ENCODE measurements at places on chromosomes 1 and 21. TPM values are rescaled to one million over a fixed set of nuclear protein-coding genes. Genes with fewer than 3 reads are reported as not detected.

ZNF683 gene
- total RNA-seq, result not detected

DNA sequence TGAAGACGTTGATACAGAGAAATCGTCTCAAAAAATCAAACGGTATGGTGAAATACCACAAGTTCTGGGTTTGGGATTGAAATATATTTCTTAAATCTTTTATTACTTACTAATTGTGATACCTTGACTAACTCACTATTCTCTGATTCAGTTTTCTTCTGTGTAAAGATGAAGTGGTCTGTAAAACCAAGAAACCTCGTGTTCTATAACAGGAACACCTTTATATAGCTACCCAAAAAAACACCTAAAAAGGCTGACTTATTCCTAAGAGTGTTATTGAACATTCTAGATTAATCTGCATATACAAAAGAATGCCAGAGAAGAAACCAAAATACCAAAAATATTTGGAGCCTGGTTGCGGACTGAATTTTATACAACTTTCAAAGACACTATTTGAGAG lies 721 bp downstream of the LRRIQ3 start:
- no peak for DNase-seq

- DNase-seq, result no peak
Measured at GRCh38 chr1:165119086-165119485, 237.4 kb downstream of the LMX1A start.

ZBTB8A gene
- 11.5 TPM for total RNA-seq

- peak; percentile 93 for DNase-seq
Measured at GRCh38 chr1:116570358-116571214, at the start of gene CD58. TSS of gene CD58 (minus strand) at chr1:116571026. CDS start at chr1:116570972, 54 bp downstream.

DNA sequence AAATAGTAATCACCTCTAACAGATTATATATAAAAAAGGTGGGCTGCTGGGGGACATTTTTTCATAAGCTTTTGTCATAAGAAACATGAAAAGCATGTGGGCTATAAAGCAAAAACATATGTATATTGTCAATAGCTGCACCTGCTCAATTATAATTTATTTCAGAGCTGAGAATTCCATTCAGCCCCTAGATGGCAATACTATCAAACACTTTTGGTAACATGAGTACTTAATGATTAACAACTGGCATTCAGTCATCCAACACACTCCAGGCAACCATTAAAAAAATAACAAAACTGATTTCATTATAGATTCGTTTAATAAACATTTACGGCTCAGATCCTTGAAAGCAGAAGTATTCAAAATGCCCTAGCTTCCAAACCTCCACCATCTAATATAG lies 115.1 kb downstream of the KCTD3 start:
- DNase-seq, result no peak

DNA sequence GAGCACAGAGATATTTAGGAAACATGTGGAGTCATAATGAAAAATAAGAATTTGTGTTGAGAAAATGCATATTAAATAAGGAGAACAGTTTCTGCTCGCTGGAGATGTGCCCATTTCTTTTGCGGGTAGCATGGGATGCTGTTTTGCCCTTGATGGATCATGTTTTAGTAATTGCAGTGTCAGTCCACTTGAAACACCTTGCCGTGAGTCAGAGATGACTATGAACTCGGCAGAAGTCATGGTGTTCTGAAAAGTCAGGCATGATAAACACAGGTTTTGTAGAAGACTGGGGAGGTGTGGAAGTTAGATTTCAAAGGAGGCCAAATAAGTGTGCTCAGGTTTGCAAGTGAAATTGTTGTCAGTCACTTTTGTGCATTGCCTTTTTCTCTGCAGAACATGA lies 315.0 kb upstream of the LRRC7 start:
- DNase-seq, result no peak

DNA sequence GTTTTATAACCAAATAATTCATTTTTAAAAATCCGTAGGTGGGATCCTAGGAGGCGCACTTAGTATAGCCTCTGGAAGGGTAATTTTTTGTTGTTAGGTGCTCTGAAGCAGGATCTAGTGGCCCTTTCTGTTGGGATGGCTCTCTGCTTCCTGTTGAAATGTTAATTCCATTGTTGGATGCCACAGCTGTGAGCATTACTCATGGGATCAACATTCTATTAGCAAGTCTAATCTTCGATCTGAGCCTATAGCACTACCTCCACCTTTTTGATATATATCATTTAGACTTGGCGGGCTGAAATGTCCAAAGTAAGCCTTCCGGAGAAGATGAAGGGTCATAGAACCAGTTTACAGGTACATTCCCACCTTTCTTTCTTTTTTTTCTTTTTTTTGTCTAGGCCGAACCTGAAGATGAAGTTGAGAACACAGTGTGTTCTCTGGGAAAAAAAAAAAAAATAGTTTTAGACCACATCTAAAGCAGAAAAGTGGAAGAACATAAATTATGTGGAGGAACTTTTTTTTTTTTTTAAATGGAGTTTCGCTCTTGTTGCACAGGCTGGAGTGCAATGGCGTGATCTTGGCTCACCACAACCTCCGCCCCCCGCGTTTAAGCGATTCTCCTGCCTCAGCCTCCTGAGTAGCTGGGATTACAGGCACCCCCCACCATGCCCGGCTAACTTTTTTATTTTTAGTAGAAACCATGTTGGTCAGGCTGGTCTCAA lies 1.4 kb downstream of the CXADR start:
- no peak for DNase-seq

ZNF593 gene
- 26.8 TPM for total RNA-seq

DNA sequence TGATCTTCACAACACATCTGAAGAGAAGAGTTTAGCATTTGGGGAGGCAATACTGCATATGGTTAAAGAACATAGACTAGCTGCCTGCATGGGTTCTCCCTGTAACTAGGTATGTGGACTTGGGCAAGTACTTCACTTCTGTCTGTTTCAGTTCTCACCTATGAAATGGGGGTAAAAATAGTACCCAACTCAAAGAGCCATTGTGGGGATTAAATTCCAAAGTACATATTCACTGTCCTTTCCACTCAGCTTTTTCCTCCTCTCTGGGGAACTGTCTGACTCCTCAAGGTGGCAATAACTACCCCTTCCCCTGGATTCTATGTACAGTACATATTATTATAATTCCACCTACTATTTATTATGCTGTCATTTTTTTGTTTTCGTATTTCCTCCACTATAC lies 44.7 kb downstream of the USP24 start:
- no peak for DNase-seq

FAM78B gene
- 0.51 TPM for total RNA-seq

TRIM67 gene
- total RNA-seq, result 0.39 TPM

GRCh38 chr21:42063571-42064521 lies 7.3 kb upstream of the UMODL1 start:
- no peak for DNase-seq

DNA sequence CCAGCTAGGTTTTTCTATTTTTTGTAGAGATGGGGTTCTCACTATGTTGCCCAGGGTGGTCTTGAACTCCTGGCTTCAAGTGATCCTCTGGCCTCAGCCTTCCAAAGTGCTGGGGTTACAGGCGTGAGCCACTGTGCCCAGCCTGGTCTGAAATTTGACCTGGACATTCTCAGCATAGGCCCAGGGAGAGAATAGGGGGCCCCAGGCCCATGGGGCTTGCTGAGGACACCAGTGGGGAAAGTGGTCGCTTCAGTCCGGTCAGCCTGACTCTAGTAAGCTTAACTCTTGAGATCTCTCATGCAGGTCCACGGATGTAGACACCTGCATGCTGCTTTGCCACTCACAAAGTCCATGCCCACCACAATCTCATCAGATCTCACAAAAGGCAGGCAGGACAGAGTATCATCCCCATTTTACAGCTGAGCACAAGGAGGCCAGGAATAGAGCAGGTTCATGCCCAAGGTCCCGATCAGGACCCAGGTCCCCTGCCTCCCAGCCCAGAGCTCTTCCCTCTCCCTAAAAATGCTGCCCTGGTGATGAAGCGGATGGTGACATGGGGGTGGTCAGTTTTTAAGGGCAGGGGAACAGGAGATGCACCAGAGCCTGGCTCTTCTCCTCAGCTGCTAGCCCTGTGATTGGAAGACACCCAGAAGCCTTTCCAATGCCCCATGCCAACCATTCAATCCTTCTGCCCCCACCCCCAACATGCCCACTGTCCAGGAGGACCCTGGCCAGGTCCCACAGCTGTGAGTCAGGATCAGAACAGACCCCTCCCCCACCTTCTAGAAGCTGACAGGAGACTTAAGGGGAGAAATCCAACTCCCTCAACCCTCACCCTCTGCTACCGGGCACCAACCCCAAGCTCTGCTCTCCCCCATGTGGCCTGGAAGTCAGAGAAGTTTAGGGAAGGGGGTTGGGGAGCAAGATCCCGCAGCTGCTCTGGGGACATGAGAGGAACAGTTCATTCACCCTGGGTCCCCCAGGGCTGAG lies 1.8 kb downstream of the FHL3 start:
- DNase-seq, result no peak

DNA sequence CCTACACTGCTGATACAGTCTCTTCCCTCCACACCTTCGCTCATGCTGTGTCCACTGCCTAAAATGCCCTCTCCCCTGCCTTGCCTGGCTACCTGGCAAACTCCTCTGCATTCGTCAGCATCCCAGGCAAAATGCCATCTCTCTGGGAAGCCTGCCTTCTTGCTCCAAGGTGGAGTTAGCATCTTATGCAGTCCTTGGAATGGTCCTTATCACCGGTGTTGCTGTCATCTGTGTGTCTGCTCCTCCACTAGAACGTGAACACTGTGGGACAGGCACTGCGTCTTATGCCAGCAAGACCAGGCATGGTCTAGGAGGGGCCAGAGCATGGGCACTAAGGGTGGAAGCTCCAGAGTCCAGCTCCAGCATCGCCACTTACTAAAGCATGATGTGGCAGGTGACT lies 211.8 kb downstream of the MATN1 start:
- DNase-seq, result peak; percentile 70

ANGPTL3 gene
- total RNA-seq, result not detected

DNALI1 gene
- total RNA-seq, result 10.5 TPM

DNA sequence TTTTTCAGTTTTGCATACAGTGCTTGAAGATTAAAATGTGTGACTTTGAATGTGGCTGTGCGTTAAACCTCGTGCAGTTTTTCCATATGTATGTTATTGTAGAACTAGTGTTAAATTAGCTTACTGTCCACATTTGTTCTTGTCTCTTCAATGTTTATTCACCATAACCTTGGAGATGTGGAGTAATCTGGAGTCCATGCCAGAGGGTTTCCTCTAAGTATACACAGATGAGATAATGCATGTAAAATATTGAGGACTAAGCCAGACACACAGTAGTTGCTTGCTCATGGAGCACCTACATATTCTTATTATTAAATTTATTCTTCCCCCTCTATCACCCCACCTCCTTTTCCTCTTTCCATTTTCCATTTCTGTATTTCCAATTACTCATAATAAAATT lies 7.7 kb upstream of the GIPC2 start:
- no peak for DNase-seq

TRIM46 gene
- total RNA-seq, result 6.1 TPM

DNA sequence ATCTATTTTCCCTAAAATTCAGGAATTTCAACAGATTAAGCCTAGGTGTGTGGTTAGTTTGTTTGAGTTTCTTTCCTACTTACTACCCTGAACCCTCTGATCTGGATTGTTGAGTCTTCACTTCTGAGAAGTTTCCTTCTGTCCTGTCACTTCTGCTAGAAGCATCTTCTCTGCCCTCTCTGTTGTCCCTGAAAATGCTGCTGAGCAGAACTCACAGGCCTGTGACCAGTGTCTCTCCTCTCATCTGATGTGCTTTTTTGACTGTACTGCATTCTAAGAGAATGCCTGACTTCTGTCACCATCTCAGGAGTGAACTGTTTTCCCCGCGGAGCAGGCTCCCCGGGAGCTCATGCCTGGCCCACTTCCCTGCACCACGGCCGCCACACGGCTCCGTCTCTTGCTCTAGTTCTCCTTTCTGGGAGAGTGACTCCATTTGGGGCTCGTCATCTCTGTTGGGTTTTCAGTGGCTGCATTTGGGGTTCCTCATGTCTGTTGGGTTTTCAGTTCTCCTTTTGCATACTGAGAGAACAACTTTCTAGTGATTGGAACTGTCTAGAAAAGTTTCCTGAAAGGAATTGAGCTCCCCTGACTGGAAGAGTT lies 77.9 kb downstream of the POFUT2 start:
- peak; percentile 56 for DNase-seq

- DNase-seq, result no peak
Measured at GRCh38 chr1:78884685-78885452, 121.7 kb downstream of the ADGRL4 start.

GRCh38 chr21:38875694-38876492 lies 70.2 kb downstream of the ETS2 start:
- DNase-seq, result no peak

YBX1 gene
- 529 TPM for total RNA-seq

CLCA4 gene
- not detected for total RNA-seq

- DNase-seq, result no peak
Measured at GRCh38 chr1:56453016-56453415, 126.3 kb downstream of the PLPP3 start.

- no peak for DNase-seq
Measured at GRCh38 chr1:19309123-19309813, 2.7 kb downstream of the AKR7A2 start.

MAN1A2 gene
- total RNA-seq, result 48.3 TPM

GRCh38 chr1:37156646-37157045 lies 122.3 kb upstream of the GRIK3 start:
- peak; percentile 56 for DNase-seq

MNDA gene
- not detected for total RNA-seq

LRRC38 gene
- not detected for total RNA-seq

Data from osteocyte (in vitro differentiated cells).